ENCODE measurements at places on chromosomes 11 and 22.

- no peak for DNase-seq
Measured at GRCh38 chr11:6572215-6572614, 31.2 kb downstream of the RRP8 start.

DNA sequence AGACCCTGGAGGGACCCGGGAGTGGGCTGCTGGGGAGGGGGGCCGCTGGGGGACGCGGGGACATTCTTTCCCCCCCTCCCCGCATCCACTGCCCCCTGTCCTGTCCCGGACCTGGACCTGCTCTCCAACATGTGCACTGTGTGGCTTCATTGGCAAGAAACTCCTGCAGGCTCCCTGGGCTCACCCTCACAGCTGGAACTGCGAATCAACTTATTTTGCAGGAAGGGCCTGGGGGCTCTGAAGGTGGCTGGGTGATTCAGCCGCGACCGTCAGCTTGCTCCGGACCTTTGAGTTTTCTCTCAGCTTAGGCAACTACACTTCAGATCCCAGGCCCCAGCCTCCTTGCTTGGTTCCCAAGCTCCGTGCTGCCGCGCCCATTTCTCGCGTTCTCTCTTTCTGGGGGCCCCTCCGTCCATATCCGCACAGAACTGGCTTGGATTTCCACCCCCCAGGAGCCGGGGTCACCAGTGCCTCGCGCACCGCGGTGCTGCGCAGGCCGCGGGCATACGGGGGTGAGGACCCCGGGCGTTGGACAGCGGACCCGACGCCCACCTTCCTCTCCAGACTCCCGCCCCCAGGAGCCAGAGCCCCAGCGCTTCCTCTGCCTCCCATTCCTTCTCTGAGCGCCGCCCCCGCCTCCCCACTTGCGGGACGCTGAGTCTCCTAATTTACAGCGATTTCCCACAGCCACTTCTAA is 471 bp upstream of the AHNAK start:
- DNase-seq: no peak

GRCh38 chr22:36419912-36420882 is 32.4 kb upstream of the MYH9 start:
- DNase-seq: no peak

DNA sequence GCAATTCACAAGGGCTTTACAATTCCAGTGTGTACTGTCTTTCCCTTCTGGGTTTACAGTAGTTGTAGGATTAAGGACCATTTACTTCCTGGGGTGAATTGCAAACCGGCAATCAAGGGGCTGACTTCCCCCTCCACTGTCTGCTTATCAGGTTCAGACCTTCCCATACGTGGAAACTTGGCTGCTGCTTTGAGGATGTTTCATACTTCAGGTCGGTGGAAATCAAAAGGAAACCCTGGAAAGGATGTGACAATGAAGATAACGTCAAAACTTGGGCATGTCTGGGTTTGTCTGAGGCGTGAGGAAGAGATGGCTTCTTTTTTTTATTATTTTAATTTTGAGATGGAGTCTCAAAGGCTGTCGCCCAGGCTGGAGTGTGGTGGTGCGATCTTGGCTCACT is 2.1 kb upstream of the RTCB start:
- DNase-seq: no peak

DNA sequence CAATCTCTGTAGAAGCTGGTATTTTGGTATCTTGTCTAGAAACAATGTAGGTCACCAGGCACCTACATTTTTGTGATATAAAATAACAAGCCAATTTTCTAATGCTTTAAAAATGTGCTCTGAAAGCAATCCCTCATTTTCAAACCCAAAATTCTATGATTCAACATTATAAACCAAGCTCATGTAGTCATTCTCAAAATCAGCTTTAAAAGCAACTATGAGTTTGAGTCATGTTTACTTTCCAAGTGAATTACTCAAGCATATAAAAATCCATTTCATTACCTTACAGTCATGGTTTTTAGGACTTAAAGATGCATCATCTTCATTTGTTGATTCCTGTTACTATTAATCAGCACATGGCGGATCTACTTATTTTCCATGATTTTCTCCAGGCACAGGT is 216.4 kb downstream of the GRM5 start:
- no peak for DNase-seq

GRCh38 chr22:47154621-47155081 is 392.2 kb downstream of the TBC1D22A start:
- DNase-seq: no peak

GRCh38 chr11:1201395-1202153 is 21.3 kb upstream of the MUC5B start:
- no peak for DNase-seq

- DNase-seq: no peak
Measured at GRCh38 chr11:122113836-122114825, 1.9 kb downstream of the BLID start.

DNA sequence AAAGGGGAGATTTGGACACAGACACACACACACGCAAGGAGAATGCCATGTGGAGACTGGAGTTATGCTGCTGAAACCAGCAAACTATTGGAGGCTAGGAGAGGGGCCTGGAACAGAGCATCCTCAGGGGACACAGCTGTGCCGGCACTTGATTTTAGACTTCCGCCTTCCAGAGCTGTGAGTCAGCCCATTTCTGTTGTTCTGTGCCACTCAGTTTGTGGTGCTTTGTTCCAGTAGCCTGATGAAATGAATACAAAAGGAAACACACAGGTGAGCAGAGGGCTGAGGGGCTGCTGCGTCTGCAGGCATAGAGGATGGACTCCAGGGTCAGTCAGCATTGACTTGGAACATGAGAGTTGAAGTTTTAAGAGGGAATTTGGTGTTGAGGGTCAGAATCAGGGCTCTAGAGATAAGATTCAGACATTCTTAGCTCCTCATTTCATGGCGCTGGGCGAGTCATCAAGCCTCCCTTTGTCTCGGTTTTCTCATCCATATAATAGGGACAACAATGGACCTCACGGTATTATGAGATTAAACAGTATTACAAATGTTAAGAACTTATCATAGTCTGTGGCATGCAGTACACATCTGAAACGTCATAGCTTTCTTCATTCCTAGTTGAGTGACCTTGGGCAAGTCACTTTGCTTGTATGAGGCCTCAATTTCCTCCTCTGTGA is 191.0 kb downstream of the MIAT start:
- DNase-seq: no peak

- DNase-seq: no peak
Measured at GRCh38 chr11:13297308-13297916, 19.8 kb downstream of the BMAL1 start.

DNA sequence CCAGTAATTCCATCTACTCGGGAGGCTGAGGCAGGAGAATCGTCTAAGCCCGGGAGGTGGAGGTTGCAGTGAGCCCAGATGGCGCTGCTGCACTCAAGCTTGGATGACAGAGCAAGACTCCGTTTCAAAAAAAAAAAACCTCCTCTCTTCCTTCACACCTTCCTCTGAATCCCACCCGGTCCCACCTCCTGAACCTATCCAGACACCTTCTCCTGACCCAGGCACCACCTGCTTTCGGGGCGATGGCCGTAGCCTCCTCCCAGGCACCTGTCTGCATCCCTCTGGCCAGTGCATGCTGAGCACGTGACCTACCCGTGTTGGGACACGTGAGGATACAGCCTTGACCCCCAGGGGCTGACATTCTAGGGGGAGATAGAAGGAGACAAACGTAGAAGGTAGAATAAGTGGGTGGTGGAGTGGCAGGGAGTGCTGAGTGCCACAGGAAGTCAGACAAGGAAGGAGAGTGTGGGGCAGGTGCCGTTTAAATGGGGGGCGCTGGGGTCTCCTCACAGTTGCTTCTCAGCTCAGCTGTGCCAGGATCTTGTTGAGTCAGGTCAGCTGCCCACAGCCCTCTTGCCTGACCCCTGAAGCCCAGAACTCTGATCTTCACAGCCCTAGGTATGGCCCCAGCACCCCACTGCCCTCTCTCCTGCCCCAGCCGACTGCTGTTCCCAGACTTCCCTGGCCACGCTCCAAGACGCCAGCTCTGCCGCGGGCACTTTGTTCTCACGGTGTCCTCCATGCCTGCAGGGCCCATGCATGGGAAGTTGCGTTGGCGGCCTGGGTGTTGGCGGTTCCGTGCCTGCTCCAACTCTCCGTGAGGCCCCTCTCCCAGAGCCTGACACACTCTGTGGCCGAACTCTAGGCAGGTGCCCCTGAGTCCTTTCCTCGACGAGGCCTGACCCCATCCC is 1.2 kb upstream of the MIOX start:
- DNase-seq: no peak

DNA sequence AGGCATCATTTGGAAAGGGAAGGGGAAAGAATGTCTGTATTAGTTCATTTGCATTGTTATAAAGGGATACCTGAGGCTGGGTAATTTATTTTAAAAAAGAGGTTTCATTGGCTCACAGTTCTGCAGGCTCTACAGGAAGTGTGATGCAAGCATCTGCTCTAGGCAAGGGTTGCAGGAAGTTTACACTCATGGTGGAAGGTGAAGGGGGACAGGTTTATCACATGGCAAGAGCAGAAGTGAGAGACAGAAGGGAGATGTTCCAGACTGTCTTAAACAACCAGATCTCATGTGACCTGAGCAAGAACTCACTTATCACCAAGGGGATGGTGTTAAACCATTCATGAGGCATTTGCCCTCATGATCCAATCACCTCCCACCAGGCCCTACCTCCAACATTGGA is 90.6 kb downstream of the CCDC83 start:
- DNase-seq: no peak

- DNase-seq: no peak
Measured at GRCh38 chr11:102757823-102758549, 22.4 kb downstream of the MMP10 start.

DNA sequence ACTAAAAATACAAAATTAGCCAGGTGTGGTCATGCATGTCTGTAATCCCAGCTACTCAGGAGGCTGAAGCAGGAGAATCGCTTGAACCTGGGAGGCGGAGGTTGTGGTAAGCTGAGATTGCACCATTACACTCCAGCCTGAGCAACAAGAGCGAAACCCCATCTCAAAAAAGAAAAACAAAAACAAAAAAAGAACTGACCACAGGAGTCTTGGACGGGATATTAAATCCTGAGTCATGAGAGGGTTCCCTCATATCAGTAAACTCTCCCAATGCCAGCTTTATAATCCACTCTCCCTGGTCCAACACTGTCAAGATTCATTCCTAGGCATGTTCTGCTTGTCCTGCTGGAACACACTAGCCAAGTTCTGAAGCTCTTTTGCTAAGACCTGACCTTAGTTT is 61.5 kb upstream of the EP300 start:
- DNase-seq: no peak

DNA sequence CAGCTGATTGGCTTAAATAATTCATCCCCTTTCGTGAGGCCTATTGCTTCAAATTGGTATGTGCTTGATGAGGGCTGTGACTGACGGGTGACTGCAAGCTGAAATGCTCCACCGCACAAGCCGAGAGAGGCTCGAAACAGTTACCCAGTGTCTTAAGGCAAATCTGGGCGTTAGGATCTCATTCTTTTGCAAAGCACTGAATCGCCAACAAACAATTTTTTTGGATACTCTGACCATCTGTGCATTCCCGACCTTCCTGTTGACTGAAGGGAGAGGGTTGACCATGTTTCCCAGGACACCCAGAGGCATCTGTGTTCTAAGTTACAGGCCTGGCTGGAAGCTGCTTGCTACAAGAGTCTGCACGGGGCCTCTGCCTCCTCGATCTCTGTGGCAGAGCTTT is 32.1 kb downstream of the CACNG2 start:
- peak; percentile 58 for DNase-seq

DNA sequence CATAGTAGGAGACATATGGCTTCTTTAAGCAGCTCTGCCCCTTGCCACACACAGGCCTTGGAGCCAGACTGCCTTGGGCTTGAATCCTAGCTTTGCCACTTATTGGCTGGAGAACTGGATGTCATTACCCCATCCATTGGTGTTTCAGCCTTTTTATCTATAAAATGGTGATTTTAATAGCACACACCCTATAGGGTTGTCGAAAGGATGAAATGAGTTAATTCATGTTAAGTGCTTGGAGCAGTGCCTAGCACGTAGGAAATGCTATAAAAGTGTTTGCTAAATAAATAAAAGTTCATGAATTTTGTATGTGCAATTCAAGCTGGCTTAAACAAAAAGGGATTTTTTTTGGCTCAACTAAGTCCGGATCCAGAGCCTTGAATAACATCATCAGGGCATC is 120.7 kb downstream of the TIMP3 start:
- no peak for DNase-seq

DNA sequence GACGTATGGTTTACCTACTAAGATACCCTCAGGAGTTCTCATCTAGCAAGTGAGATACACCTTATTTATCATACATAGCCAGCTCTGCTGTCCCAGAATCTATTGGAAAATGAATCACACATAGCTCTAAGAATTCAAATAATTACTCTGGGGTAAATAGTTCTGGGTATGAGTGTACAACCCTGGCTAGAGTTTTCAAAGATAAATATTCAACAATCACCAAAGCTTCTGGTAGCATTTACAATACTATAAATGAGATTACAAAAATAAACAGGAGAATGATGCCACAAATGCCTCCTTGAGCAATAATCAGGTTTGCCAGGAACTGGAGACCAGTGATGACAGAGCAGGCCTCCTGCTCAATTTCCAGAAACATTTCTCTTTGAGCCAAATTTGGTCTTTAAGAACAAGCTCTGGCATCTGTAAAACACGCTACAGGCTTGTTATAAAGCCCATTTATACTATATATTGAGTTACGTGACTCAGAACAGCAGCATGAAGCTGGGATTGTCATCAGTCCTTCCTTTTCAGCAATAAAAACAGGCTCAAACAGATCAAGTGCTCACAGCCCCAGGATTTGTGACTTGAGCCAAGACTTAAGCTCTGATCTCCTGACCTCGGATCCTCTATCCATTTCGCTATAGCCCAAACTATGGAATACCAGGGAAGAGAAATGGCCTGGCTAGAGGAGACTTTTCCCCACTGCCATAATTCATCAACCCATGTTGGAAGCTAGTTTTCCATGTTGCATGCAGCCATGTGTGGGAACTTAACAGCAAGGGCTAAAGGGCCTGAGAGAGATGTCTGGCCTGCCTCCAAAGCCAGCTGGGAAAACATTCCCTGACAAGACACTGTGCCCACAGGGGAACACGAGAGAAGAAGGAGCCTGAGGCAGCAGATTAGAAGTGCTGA is 19.7 kb downstream of the RAB30 start:
- DNase-seq: peak; percentile 79

- DNase-seq: peak; percentile 20
Measured at GRCh38 chr11:75891947-75892739, 77.1 kb downstream of the UVRAG start.

DNA sequence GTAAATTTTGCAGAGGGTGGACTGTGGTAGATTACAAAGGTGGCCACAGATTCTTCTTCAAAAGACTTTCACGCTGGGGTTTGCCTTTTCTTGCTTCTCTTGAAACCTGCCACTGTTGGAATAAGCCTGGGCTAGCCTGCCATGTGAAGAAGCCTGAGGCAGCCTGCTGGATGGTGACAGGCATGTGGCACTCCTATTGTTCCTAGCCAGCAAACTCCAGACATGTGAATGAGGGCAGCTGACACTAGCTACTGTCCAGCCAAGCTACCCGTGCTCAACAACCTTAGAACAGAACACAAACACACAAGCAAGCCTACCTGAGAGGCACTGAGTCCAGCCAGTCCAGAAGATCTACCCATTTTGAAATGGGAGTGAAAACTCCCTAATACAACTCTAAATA is 322.7 kb upstream of the LARGE1 start:
- DNase-seq: no peak

Data from NCI-H82 (cell line).